ENCODE measurements at places on chromosomes 16 and 17.

DNA sequence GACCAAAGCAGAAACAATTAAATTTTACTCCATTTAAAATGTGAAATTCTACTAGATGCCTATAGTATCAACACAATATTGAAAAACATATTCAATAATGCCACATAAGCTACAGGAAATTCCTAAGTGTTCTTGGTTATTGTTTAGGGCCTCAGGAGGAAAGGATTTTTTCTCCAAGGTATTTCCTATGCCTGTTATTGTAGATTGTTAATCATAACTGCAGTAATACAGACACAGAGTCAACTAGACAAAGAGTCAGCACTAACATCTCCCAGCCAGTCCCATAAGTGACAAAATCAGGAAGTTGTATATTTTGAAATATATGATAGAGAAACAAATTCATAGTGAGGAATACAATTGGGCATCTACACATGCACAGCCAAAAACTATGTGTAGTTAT is 782.7 kb upstream of the KIF2B start:
- DNase-seq = no peak

DNA sequence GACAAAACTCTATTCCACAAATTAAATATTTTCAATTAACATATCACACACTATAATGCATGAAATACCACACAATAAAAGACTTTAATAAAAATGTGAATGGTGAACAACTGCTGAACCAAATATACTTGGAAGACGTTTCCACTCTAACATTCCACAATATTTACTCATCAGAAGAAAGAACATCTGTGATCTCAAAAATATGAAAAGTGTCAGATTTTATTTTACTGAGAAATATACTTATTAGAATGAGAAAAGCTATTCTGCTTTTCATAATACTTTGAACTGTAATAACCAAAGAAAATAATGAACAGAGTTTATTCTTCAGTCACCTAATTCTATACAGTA is 181.8 kb upstream of the AXIN2 start:
- DNase-seq = no peak

DNA sequence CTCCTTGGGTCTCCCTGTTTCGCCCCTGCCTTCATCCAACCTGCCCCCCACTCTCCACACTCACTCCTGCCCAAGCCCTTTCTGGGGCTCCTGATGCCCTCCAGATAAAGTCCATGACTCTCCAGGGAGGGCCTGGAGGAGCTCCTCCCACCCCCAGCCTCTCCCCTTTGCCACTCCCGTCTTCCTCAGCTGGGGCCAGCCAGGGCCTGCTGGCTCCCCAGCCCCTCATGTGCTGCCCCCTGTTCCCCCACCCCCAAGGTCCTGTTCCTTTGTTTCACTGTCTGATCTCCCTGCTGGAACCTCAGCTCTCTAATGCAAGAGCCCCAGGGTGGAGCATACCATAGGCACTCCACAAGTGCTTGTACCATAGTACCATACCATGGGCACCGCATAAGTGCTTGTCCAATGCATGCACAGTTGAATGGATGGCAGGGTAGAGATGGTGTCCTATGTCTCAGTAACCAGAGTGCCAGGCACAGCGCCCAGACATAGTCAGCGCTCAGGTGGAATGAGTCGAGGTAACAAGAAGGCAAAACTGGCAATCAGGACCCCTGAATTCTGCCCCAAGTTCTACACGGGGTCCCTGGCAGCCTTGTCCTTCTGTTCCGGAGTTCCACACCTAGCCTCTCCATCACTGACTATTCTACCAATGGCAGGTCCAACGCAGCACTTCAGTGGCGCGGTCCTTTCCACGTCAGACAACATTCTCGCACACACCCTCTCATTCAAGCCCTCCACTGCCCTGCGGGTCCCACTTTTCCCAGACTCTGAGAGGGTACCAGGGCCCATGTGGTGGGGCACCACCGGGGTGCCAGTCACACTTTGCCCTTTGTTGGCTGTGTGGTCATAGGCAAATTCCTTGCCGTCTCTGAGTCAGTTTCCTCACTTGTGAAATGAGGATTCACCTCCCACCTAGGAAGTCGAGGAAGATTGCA is 1.4 kb downstream of the PLCD3 start:
- DNase-seq = no peak

- DNase-seq = no peak
Measured at GRCh38 chr17:66526827-66527226, 224.4 kb downstream of the PRKCA start.

GRCh38 chr17:30915833-30916611 is 5.7 kb upstream of the ADAP2 start:
- no peak for DNase-seq
